Occipital lobe (tissue), 3 donors: ENCODE measurements at places on chromosomes 13 and 19. TPM values are rescaled to one million over a fixed set of nuclear protein-coding genes. Genes with fewer than 3 reads are reported as not detected.

RNF113B gene
- not detected for total RNA-seq

- DNase-seq, result no peak
Observed at GRCh38 chr19:45554481-45554880, 30.1 kb downstream of the OPA3 start.

DNA sequence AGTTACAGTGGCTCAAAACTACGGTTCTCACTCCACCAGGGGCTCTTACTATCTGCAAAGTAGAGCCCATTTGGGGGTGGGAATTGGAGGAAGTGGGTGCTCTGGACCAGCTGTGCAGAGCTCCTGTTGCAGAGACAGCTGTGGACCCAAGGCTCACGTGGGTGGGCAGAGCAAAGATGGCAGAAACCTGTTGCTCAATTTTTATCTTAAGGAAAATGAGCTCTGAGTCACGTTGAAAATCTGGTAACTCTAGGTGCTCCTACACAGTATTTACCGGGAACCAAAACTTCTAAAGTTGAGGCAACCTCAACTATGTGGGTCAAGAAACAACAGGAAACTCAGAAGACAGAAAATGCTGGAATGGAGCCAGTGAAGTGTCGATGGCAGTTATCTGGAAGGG is 30.2 kb upstream of the SLC15A1 start:
- DNase-seq, result no peak

DNA sequence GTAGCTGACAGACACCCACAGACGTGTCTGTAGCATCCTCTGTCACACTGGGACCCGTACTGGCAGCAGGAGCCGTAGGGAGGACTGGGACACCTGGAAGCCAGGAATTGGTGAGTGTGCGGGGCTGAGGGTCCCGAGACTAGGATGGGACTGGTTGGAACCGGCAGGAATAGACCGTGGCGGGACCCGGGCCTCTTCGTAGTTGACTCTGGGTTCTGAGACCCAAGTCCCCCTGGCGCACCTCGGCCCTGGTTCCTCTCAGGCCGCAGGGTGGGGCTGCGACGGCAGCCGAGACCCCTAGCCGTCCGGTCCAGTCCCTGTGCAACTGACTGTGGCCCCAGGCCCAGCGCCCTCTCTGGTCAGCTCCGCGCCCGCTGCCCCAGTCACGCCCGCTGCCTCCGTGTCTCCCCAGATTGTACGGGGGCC is 64.7 kb downstream of the ZNF823 start:
- DNase-seq, result no peak

IQCN gene
- total RNA-seq, result 0.47 TPM
